ENCODE measurements at places on chromosomes 4 and X.

- H3K4me3 ChIP-seq: no peak overlapping the region
- H3K27me3 ChIP-seq: no peaks in the 10 kb centered on the region
- H3K4me1 ChIP-seq: no peaks in the 10 kb centered on the region
- no peak overlapping the region for H3K27ac ChIP-seq
- H3K36me3 ChIP-seq: no peaks in the 10 kb centered on the region
These were observed 17.2 kb upstream of the CCNI start for GRCh38 chr4:77092975-77093374.

- H3K4me3 ChIP-seq: no peak overlapping the region
- H3K4me1 ChIP-seq: no peaks in the 10 kb centered on the region
- no peak overlapping the region for H3K27ac ChIP-seq
- no peaks in the 10 kb centered on the region for H3K27me3 ChIP-seq
These were observed 98.6 kb upstream of the ATXN3L start for GRCh38 chrX:13418126-13419097.

DNA sequence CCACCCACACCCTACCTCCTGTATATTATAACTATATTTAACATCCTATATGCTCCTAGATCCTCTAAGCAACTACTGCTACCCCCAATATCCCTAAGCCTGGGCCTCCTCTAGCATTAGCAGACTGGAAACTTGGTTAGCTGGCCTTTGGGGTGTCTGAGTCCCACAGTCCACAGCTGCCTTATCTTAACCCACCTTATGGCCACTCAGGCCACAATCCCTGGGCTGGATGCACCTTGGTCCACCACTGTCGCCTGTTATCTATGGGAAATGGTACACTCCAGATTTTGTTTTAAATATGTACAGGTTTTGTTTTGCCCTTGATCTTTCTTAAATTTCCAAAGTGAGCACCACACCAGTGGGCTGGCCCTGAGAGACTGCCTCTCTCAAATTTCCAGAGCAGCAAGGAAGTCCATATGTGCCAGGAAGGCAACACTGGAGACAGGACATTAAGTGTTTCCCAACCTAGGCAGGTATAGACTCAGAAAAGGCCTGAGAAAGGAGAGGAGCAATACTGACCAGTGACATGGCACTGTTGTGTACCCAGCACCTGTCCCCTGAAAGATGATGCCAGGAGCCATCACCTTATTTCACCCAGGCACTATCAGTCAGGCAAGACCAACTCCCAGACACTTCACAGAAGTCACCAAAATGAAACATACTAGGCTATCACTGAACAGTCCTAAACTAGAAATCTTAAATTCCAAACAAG, 921 bp downstream of the PFKFB1 start:
- H3K4me1 ChIP-seq: no peaks in the 10 kb centered on the region
- H3K27ac ChIP-seq: no peak overlapping the region

- no peak overlapping the region for H3K27ac ChIP-seq
- H3K36me3 ChIP-seq: peaks cover 95% of the 10 kb centered on the region
- H3K4me1 ChIP-seq: no peaks in the 10 kb centered on the region
- DNase-seq: no peak
- H3K27me3 ChIP-seq: no peaks in the 10 kb centered on the region
These were observed 45.1 kb downstream of the RPS3A start for GRCh38 chr4:151144329-151145072.

- H3K27ac ChIP-seq: no peak overlapping the region
- H3K4me3 ChIP-seq: no peak overlapping the region
- no peaks in the 10 kb centered on the region for H3K4me1 ChIP-seq
- no peak for DNase-seq
These were observed 283.2 kb downstream of the DCHS2 start for GRCh38 chr4:154208424-154208823.

DNA sequence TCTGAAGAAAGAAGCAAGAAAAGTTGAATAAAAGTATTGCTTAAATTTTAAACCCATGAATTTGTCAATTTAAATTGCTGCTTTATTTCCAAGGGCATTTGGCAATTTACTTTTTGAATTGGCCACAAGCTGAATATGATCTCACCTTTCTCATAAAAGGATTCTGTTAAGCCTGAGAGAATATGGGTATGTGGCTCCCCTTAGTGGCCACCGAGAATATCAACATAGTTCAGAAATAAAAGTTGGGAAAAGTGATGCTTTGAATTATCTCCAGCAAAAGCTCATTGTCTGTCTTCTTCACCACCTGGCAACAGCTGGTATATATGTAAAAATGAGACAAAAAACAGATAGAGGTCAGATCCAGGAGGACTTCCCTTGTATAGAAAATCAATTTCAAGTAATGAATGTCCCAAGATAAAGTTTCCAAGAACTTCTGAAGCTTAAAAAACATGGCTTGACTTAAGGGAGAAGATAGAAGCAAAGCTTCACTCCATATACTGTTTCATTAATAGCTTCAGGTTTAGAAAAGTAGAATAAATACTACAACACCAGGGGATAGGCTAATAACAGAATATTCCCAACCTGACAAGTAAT, 290.7 kb upstream of the FAM241A start:
- no peak overlapping the region for H3K4me3 ChIP-seq
- no peaks in the 10 kb centered on the region for H3K27me3 ChIP-seq
- no peak for DNase-seq
- H3K27ac ChIP-seq: no peak overlapping the region
- no peaks in the 10 kb centered on the region for H3K4me1 ChIP-seq
- no peaks in the 10 kb centered on the region for H3K36me3 ChIP-seq

- H3K27ac ChIP-seq: no peak overlapping the region
- H3K4me3 ChIP-seq: no peak overlapping the region
- no peak for DNase-seq
- H3K36me3 ChIP-seq: no peaks in the 10 kb centered on the region
- no peaks in the 10 kb centered on the region for H3K27me3 ChIP-seq
- H3K4me1 ChIP-seq: no peaks in the 10 kb centered on the region
These were observed 31.4 kb downstream of the PPP1R2C start for GRCh38 chrX:42746606-42747005.

- no peaks in the 10 kb centered on the region for H3K27me3 ChIP-seq
- H3K27ac ChIP-seq: no peak overlapping the region
- no peaks in the 10 kb centered on the region for H3K4me1 ChIP-seq
These were observed 400.5 kb downstream of the PDGFC start for GRCh38 chr4:156571146-156571545.

DNA sequence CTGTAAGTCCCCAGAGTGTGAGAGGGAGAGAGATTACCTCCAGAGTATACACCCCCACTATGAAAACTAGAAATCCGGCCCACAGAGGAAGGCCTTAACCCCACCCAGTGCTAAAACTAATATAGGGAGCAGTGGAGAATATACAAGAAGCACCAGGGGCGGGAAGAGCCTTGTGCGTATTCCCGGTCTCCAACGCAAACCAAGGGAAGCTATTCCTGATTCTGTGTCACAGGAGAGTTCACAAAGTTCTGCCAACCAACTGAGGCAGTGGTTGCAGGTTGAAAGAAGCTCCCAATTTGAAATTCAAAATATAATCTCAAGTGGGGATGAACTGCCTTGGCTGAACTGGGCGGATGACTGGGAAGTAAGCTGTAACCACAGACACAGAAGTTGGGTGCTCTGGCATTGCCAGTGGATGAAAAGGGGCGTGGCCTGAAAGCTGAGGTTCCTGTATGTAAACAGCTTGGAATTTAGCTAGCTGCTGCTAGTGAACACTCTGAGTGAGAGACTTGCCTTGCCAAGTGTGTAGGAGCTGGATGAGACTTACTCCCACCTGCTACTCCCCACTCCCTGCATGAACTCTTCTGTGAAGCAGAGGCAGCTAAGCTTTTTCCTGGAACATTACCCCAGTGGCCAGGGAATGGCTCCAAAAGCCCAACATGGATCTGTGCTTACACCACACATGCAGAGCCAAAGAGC, 32.7 kb downstream of the ELF2 start:
- peaks cover 34% of the 10 kb centered on the region for H3K4me1 ChIP-seq
- no peaks in the 10 kb centered on the region for H3K36me3 ChIP-seq
- no peak overlapping the region for H3K4me3 ChIP-seq
- peak; percentile 66 for DNase-seq

DNA sequence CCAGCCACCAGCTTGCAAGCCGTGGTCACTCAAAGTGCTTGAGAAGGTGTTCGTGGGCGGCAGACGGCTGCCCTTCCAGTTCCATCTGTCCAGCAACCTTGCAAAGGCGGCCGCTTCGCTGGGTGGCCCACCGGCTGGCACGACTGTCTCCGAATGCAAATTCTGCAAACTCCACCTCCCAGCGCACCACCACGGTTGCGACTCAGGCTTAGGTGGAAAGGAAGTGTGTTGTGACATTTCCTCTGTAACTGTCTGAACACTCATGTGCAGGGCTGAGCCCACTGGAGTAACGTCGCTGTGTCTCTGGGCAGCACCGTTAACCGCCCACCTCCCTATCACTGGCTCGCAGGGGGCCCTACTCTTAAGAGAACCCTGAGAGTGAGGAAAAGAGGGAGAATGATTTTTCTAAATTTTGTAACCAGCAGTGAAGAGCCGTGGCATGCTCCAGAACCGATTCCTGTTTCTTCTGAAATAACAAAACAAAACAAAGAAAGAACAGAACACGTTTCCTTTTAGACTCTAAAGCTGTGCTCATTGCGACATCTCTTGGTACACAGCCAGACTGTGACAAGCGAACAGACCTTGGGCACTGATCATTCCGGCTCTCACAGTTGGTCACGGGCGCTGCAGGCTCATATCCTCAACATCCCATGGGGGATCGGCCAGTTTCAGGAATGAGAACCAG, at the start of gene P2RY8:
P2RY8 (minus strand) TSS at position 155 of the 685 bp plus-strand sequence. CDS start 70,627 bp downstream, outside the sequence.
- H3K4me3 ChIP-seq: peak within 1 kb of the TSS; percentile 17
- no peaks in the 10 kb centered on the region for H3K36me3 ChIP-seq
- H3K27me3 ChIP-seq: no peaks in the 10 kb centered on the region
- no peaks in the 10 kb centered on the region for H3K4me1 ChIP-seq

GRCh38 chrX:102950908-102951866, 14.1 kb downstream of the RAB40AL start:
- no peaks in the 10 kb centered on the region for H3K4me1 ChIP-seq
- no peaks in the 10 kb centered on the region for H3K27me3 ChIP-seq
- H3K36me3 ChIP-seq: no peaks in the 10 kb centered on the region
- no peak for DNase-seq
- no peak overlapping the region for H3K4me3 ChIP-seq
- no peak overlapping the region for H3K27ac ChIP-seq

GRCh38 chr4:123990310-123990870, 593.8 kb downstream of the SPRY1 start:
- DNase-seq: no peak
- H3K27ac ChIP-seq: no peak overlapping the region
- H3K4me1 ChIP-seq: peaks cover 12% of the 10 kb centered on the region
- no peaks in the 10 kb centered on the region for H3K36me3 ChIP-seq
- H3K27me3 ChIP-seq: no peaks in the 10 kb centered on the region
